ENCODE measurements at places on chromosomes 2 and 18. TPM values are rescaled to one million over a fixed set of nuclear protein-coding genes. Genes with fewer than 3 reads are reported as not detected.

The MTERF4 gene
- total RNA-seq: 33.5 TPM

DNA sequence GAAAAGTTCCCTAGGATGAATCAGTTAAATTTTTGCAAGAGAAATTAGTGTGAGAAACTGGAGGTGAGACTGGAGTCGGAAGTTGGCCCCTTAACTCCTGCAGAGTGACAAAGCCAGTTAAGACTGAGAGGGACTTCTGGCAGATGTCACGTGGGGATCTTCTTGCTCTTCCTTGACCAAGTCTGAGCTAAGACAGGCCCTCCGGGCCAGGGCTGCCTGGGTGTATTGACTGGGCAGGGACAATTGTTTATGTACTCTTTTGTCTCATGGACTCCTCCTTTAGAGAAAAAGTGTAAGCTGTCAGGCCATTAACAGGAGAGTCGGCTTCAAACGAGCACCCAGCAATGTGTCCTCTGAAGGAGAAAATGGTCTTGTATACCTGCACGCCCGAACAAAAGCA, 48.6 kb upstream of the RALBP1 start:
- no peak for DNase-seq

DNA sequence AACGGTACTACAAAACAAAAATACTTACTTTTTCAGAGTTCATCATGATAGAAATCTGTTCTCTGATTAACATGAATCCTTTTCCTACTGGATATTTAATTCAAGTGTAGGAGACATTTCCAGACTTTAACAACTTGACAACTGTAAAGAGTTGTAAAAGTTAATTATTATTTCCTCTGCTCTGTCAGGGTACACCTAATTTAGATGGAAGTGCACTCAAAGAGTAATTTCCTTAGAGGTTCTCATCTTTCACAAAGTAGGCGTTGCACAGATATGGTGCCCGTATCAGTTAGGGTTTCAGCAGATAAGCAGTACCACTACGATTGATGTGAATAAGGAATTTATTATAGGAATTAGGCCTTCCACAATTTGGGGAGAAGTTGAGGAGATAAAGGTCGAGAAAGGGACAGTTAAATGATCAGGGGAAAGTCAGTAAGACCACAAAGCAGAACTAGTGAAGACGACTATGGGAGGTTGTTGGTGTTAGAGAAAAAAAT, 16.2 kb upstream of the PDE11A start:
- DNase-seq: no peak

The MAB21L4 gene
- not detected for total RNA-seq

The FASTKD1 gene
- 17.3 TPM for total RNA-seq

GRCh38 chr2:38509314-38509946, 93.3 kb downstream of the HNRNPLL start:
- no peak for DNase-seq

The CCL20 gene
- total RNA-seq: 0.76 TPM

DNA sequence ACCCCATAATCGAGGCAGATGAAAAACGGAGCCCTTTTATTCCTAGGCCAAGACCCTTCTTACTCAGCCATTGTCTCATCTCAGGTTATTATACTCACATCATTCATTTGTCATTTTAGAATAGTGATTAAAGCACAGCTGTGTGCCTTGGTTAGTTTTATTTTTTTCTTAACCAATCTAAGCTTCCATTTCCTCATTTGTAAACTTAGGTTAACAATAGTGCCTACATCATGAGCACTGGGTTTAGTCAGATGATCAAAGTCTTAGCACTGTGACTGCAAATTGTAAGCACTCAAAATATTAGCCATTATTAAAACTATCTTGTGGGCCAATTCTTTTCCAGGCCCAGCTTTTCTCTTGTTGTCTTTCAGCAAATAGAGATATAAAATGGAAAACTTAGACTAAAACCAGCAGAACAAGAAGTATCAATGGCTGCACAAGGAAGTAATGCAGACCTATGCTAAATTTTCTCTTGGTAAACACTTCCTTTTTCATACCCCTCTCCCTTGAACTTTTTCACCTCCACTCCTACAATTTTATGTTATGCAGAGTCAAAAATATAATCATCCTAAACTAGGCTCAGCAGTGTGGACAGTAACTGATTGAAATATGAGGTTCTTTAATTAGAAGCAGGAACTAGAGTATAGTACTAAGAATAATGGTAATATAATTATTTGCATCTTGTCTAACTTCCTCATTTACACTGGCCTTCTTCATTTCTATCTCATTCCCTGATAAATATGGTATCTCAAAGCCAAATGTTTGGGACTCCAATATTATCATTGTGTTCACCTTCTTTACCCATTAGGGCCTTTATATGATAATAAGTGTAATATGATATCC, 21.5 kb upstream of the GALNT3 start:
- DNase-seq: no peak

- no peak for DNase-seq
Observed at GRCh38 chr2:219954331-219954730, 326.9 kb downstream of the SLC4A3 start.

The RIT2 gene
- total RNA-seq: not detected

GRCh38 chr2:239523954-239524330, 123.1 kb upstream of the HDAC4 start:
- no peak for DNase-seq

DNA sequence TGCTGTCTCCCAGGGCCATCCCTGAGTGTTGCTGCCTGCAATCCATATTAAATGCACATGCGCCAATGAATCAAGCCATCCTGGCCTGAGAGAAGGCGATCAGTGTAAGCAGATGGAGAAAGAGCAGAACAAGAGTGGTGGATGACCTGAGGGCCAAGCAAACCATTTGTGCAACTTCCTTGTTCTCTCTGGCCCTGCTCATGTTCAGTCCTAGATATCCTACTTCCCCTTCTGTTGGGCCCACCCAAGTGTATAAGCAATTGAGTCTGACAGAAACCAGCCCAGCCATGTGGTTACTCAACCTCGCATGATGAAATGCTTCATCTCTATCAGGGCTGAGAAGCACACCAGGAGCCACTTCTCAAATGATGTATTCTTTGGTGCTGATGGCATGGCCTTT, 383.1 kb upstream of the ID2 start:
- DNase-seq: no peak

The ASXL2 gene
- total RNA-seq: 41.2 TPM

GRCh38 chr2:111050701-111051376, 69.9 kb upstream of the BCL2L11 start:
- DNase-seq: no peak

GRCh38 chr18:75097491-75098225, 111.3 kb downstream of the PTGR3 start:
- DNase-seq: no peak

DNA sequence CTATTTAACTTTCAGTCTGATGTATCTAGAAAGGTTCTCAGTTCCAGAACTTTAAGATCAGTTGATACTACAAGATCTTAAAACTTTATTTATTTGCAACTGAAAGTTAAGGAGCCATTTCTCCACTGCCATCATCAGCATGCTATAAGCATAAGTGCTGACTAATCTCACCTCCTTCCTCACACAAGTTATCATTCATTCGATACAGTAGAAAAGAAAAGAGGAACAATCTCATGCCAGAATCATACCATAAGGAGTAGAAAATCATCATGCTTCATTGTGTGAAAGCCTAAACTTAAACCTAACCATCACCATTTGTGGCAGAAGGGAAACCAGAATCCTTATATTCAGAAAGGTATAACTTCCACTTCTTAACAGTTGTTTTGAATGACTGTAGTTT, 176.6 kb upstream of the NRXN1 start:
- DNase-seq: no peak

DNA sequence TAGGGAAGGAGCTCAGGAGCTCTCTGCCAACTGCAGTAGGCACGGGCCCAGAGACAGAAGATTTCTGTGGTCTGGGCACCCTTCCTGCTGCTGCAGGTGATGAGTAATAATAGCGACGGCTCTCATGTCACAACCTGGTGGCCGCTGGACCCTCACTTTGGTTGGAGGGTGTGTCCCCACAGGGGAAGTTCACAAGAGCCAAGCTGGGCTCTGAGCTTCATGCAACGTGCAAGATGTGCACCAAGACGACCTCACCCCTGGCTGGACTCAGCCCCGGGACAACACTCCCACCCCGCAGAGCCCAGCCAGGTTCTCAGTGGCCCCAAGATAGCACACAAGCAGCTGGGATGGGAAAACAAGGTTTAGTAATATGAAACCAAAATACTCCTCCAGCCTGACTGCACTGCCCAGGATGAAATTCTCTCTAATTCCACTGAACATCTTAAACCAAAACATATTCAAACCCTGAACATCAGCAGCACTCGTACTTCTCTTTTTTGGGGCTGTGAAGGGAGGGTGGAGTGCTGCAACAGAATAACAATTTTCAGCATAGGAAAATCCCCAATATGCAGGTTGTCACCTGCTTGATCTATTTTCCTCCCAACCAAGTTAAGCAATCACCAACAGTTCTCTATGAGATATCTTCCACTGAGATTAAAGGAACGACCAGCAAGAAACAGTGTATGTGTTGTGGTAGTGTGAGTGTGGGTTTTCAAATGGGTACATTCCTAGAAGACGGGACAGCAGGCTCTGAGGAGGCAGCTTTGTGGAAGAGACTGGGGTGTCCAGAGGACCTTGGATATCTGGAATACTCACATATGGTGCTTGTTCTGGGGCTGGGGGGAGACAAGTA, 26.5 kb downstream of the BCL2 start:
- DNase-seq: no peak

DNA sequence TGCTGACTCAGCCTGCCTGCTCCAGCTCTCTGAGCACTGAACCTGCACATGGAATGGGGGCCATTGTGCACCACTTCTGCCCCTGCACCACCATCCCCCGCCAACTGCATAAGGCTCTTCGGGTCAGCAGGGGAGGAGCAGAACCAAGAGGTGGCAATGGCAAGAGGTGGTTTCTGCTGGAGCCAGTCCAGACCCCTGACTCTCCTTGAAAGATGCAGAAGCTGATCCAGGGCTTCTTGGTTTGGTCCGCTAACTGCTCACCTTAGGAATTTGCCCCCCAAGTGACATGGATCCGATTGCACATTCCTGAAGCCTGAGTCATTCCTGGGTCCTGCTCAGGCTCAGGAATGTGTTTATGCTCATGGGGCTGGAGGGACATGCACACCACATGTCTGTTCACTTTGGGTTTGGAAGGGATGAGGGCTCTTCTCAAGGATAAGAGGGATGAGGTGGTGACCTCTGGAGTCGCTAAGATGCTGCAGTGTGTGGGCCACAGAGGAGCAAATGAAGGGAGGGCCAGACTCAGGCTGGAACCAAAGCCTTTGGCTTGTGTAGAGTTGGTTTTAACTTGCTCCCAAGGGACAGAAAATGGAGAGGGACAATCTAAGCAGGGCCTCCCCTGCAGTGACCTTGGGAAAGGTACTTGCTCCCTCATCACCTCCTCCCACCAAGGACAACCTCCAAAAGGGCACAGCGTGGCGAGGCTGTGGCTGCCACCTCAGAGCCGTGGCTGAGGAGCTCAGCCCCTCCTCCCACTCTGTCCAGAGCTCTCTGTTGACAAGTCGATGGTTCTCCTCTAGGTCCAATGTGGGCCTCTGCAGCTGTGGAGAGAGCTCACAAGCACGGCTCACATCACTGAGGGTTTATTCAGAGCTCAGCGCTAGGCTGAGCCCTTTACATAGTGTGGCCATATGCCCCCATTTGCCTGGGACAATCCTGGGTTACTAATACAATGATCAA, 66.2 kb downstream of the HS1BP3 start:
- peak; percentile 56 for DNase-seq

The HAAO gene
- total RNA-seq: 14.3 TPM

- DNase-seq: no peak
Observed at GRCh38 chr2:10531874-10532637, 83.9 kb upstream of the ODC1 start.

- DNase-seq: no peak
Observed at GRCh38 chr2:136377423-136378382, 259.8 kb upstream of the CXCR4 start.

- DNase-seq: no peak
Observed at GRCh38 chr2:1446301-1446700, 33.0 kb downstream of the TPO start.

- no peak for DNase-seq
Observed at GRCh38 chr2:74688881-74689280, 34.8 kb downstream of the SEMA4F start.

- no peak for DNase-seq
Observed at GRCh38 chr2:99104006-99104405, 37.5 kb upstream of the C2orf15 start.

DNA sequence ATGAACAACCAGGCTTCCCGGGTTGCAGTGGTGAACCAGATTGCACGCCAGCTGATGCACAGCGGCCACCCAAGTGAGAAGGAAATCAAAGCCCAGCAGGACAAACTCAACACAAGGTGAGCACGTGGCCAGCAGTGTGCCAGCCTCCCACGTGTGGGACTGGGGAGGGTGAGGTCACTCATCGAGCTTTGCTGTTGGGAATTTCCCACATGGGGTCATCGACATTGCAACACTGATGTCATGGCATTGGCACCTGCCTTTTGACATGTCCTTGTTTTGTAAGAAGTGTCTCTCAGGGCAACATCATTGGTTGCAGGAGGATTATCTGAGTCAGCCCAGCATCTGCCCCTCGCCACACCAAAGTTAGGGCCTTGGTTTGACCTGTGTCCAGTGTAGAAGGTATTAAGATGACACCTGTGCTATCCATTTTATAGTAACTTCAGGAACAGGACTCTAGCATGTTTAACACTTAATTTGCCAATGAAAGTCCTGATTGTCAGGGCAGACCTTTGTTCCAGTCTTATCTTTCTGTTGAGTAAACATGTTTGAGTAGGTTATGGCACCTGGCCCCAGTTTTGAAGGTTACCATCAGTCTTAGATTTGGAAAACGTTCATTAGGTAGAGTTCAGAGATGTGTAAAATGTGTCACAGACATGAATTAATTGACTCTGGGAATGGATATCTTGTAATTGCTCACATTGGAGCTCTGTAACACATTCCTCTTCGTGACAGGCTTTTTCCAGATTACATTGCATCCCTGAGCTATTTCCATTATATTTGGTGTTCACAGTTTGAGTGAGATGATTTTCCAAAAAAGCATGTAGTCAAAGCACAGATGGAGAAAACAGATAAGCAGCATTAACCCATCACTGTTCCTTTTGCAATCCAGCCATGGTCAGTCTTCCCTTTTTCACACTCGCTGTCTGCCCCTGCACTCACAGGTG, 93.3 kb upstream of the EML6 start:
- no peak for DNase-seq

- no peak for DNase-seq
Observed at GRCh38 chr2:190098851-190099250, 36.3 kb upstream of the MSTN start.

- no peak for DNase-seq
Observed at GRCh38 chr2:234564699-234565098, 67.8 kb upstream of the ARL4C start.

Data from sciatic nerve (tissue), 2 donors.